Fibroblast of skin of abdomen (primary cell): ENCODE measurements at places on chromosomes 6 and 20.

- peak; percentile 66 for DNase-seq
Observed at GRCh38 chr20:7379621-7380220, 560.5 kb downstream of the HAO1 start.

DNA sequence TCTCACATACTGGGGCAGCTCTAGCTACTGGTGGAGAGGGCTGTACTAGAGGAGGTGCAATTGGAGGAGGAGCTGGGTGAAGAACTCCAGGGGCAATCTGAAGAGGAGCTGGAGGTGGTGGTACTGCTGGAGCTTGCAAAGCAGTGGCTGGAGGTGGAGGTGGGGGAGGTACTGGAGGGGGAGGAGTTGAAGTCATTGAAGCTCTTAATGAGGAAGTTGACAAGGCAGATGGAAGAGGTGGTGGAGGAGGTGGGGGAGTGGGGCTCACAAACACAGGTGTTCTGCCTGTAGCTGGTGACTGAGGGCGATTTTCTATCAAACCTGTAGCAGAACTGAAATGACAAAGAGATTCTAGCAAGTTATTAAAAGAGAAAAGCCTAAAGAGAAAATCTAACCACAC, 77.6 kb downstream of the WASF1 start:
- DNase-seq = no peak

DNA sequence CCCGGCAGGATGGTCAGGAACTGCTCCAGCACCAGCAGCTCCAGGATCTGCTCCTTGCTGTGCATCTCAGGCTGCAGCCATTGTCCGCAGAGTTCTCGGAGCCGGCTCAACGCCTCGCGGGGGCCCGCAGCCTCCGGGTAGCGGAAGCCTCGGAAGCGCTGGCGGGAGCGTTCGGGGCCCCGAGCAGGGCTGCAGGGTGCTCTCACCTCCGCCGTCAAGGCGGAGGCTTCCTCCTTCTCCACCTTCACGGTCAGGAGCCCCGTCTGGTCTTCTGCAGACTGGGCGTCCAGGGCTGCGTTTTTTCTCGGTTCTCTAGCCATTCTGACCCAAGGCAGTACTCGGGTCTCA, 434 bp downstream of the ZKSCAN4 start:
- DNase-seq = no peak

DNA sequence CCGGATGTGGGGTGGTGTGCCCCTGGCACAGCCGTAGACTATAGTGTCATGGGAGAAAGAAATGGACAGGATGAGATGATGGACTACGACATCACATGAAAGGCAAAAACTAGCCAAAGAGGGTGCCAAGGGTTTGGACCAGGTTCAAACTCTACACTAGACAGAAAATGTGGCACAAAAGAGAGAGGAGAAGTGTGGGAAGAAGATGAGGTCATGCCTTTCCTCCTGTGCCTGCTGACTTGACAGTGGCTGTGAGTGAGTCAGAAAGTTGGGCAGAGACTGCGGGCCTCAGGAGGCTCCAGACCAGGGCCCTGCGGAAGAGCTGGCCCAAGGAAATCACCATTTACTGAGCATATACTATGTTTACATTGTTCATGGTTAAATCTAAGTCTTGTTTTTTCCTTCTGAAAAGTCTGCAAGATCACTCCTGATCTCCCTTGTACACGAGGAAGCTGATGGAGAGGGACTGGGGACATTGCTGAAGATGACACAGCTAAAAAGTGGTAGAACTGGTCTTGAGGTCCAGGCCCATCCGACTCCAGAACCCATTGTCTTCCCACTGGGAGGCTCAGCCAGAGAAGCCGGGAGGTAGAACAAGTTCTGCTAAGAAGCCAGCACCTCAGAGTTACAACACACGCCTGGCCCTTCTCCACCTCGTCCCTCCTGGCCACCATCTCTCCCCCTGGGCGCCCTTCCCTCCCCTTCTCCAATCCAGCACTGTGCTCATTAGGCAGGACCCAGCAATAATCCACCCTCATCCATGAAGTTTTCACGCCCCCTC, 35.6 kb downstream of the CNKSR3 start:
- DNase-seq = peak; percentile 52

DNA sequence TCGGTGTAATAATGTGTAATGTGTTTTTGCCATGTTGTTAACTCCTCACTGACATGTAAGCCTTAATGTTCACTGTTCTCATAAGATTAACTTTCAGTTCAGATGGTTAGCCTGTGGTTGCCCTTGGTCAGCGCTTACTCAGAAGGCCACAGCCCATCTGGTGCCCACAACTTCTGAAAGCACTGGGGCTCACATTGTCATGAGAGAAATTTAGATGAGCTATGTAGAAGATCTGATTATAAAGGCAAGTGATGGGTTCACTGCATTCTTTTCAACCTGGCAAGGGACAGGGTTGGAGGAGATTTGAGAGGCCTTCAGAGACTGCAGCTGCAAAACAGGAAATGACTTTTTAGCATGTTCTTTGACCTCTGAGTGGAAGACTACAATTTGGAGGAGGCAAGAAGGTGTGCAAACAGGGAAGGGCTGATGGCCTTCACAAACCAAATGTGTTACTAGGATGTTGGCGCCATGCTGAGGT, 242.3 kb upstream of the SUPT3H start:
- DNase-seq = no peak
